GM23248 (cell line): ENCODE measurements at places on chromosomes 16 and 17.

DNA sequence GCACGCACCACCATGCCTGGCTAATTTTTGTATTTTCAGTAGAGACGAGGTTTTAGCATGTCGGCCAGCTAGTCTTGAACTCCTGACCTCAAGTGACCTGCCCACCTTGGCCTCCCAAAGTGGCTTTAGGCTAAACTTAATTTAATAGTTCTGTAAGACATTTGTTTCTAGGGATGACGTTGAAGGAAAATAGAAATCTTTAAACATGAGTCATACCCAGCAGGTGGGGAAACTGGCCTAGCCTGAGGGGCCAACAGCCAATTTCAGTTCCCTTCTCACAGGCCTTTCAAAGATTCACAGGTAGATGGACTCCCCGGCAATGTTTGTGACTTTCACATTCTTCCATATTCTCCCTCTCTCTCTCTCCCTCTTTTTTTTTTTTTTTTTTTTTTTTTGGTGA lies 18.1 kb upstream of the ITPRIPL2 start:
- no peak for DNase-seq

GRCh38 chr16:30069611-30070462 lies 4.3 kb downstream of the ALDOA start:
- no peak for DNase-seq

GRCh38 chr17:63497708-63498483 lies 21.0 kb downstream of the ACE start:
- DNase-seq: no peak

- peak; percentile 72 for DNase-seq
These were observed 51.3 kb downstream of the FTO start for GRCh38 chr16:53755026-53755910.

DNA sequence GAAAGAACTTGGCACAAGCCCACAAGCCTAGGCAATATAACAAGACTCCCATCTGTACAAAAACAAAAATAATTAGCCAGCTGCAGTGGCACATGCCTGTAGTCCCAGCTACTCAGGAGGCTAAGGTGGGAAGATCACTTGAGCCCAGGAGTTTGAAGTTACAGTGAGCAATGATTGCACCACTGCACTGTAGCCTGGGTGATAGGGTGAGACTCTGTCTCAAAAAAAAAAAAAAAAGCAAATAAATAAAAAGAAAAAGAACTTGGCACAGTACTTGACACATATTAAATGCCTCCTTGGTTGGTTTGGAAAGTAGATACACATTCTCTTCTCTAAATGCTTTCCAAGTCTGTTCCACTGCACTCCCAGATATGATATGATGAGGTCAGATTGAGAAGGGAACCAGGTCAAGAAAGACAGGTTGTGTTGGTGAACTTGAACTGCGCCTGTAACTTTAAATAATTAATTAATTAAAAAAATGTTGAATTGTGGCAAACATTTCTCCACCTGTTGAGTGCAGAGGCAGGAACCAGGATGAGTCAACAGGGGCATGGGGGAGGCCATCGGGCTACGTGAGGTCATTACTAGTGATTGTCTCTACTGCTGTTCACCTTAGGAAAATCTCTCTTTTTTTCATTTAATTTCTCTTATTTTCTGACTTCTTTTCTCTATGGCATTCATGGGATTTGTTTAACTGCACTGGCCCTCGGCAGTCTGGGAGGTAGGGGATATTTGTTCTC lies 25.9 kb upstream of the EFCAB13 start:
- DNase-seq: no peak

DNA sequence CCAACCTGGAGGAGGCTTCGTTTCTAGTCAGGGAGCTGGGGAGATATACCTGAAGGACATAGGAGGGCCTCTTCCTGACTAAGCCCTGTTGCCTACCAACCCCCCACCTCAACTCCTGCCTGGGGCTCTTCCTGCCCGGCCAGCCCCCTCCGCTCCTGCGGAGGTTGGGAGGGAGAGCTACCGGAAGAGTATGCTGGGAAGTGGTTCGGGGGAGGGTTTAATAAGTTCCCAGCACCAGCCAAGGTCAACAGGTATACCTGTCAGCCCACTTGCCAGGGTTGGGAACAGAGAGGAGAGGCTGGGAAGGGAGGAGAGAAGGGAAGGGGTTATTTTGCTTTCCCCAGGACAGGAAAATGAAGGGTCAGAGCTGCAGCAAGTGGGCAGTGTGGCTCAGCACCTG lies 4.7 kb downstream of the PPP1R1B start:
- no peak for DNase-seq

- DNase-seq: no peak
These were observed 494 bp downstream of the PRSS41 start for GRCh38 chr16:2798723-2799204.

- no peak for DNase-seq
These were observed 30.7 kb downstream of the GPRC5B start for GRCh38 chr16:19853742-19854542.

DNA sequence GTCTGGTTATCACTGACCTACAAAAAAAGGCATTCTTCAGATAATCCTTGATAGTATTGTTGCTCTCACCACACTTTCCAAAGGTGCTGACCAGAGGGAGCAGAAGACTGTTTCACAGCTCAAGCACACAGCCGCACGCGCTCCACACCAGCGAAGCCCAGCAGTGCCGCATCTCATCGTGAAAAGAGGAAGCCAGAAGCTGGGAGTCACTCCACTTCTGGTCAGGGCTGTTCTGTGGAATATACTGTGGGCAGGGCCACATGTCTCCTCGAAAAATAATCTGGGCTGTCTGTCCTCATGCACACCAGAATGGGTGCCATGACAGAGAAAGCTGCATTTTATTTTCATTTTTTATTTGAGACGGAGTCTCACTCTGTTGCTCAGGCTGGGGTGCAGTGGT lies 7.3 kb upstream of the PRSS36 start:
- peak; percentile 40 for DNase-seq

DNA sequence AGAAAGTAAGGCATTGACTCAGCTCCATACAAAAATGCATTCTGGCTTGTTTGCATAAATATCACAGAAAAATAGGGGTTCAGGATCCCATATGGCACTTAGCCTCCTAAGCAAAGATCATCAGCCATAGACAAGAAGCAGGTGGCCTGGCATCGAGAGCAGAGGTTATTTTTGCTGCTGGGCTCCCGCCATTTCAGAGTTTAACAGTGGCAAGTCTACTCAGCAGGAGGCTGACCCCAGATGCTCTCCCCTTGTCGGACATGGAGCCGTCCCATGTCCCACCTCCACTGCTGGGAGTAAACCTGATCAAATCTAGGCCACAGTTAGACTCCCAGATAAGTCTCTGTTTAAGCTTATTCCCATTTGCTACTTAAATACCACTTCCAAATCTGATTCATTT lies 269.1 kb downstream of the FTO start:
- DNase-seq: no peak

GRCh38 chr17:79243603-79243990 lies 169.0 kb downstream of the ENGASE start:
- no peak for DNase-seq

DNA sequence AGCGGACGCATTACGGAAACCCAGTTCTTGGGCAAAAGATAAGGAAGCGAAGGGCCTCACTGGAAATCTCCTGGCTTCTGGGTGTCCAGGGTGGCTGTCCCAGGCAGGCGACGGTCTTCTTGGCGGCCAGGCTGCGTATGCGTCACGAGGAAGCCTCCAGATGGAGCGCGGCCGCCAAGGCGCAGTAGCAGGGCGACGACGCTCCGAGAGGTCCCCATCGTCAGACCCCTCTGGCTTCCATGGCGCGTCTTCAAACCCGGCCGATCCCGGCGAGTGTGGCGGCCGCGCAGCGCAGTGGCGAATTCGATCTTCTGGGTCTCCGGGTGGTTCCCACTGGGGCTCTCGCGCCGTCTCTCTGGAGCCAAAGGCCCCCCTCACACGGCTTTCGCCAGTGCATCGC lies 13.8 kb upstream of the ANKRD40CL start:
- DNase-seq: peak; percentile 37

DNA sequence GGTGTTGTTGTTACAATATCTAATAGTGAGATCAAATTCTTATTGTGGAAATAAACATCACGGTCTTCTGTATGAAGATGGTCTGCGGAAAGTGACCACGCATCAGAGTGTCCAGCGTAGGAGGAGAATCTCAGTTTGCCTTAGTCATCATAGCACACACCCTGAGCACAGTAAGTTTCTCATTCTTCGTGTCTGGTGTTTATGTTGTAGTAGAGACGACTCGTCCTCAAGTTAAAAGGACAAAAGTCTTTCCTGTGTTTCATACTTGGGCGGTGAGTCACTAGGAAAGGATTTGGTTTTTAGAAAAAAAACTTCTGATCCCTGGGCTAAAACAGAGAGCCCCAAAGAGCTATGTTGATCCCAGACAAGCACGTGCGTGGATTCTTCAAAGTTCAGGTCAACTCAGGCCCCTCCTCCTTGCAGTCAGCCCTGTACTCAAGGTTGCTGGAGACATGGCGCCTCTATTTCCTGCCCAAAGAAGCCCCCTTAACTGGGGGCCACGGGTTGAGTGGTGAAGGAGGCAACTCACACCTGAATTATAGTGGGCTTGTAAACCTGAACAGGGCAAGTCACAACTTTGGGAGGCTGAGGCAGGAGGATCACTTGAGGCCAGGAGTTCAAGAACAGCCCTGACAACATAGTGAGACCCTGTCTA lies 170.4 kb downstream of the ZFHX3 start:
- DNase-seq: peak; percentile 69

- DNase-seq: peak; percentile 90
These were observed 22.3 kb upstream of the RBBP6 start for GRCh38 chr16:24516900-24517669.

DNA sequence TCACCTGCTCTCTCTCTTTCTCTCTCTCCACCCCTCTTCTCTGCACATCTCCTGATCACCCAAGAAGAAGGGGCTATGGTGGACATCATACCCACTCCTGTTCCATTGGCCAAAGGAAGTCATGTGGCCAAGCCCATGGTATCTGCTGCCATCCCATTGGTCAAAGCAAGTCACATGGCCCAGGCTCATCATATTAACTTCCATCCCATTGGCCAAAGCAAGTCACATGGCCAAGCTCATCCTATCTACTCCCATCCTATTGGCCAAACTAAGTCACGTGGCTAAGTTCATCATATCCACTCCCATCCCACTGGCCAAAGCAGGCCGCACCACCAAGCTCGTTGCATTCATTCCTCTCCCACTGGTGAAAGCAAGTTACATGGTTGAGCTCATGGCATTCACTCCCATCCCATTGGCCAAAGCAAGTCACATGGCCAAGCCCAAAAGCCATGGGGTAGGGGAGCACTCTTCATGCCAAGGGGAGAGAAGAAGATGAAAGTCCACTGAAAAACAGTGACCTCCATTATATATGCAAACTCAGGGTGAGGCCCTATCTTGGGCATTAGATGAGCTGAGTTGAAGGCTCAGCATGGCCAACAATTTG lies 29.2 kb downstream of the SNX20 start:
- DNase-seq: no peak

DNA sequence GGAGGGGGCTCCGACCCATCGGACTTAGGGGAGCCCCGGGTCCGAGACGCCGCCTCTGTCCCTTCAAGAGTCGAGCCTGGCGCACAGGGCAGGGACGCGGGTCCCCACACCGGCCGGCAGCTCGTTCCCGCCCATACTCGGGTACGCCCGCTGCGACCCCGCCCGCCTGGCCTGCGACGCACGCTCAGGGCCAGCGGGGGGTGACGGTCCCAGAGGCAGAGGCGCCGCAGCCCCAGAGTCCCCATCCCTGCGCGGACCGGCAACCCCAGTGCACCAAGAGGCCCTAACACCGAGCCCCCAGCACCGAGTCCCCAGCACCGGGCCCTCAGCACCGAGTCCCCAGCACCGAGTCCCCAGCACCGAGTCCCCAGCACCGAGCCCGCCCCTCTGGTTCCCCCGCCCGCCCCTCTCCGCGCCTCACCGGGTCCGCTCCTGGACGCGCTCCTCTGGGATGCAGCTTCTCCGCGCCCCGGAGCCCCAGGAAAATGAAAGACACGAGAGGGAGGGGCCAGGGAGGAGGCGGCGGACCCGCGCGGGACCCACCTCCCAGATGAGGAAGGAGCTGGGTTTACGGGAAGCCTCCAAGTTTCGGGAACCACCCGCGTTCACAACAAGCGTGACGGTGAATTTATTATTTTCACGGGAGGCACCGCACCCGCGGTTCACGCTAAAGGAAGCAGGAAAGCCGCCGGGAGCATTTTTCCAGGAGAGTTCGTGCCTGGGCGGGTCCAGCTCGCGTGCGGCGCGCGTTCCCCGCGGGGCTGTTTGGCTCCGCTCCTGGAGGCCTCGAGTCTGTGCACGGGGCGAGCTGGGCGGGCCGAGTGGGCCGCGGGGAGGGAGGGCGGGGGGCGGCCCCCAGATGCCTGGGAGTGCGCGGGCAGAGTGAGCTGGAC lies at the start of gene SECTM1:
SECTM1 (minus strand) TSS at position 488 of the 893 bp plus-strand sequence. CDS start 6,526 bp downstream, outside the sequence.
- peak; percentile 86 for DNase-seq
